ENCODE measurements at places on chromosomes 4 and X. TPM values are rescaled to one million over a fixed set of nuclear protein-coding genes. Genes with fewer than 3 reads are reported as not detected.

The ITIH6 gene
- polyA plus RNA-seq, result 0.04 TPM

The MAGEA4 gene
- polyA plus RNA-seq, result not detected

The WDR17 gene
- polyA plus RNA-seq, result 3.2 TPM

The CHIC1 gene
- polyA plus RNA-seq, result 12.2 TPM

The SRPK3 gene
- 1.8 TPM for polyA plus RNA-seq

The RPA4 gene
- 0.10 TPM for polyA plus RNA-seq

The MSX1 gene
- polyA plus RNA-seq, result 2.8 TPM

The RAB33A gene
- polyA plus RNA-seq, result 1.7 TPM

The TEX13B gene
- not detected for polyA plus RNA-seq

The SPACA5 gene
- not detected for polyA plus RNA-seq

The FAAH2 gene
- polyA plus RNA-seq, result 10.6 TPM

The HS6ST2 gene
- 0.97 TPM for polyA plus RNA-seq

The EFHC2 gene
- 2.2 TPM for polyA plus RNA-seq

The IL2 gene
- 0.24 TPM for polyA plus RNA-seq

The NDST3 gene
- polyA plus RNA-seq, result 0.85 TPM

The EIF4E gene
- 67.3 TPM for polyA plus RNA-seq

The LNX1 gene
- polyA plus RNA-seq, result 10.8 TPM

The ADRA2C gene
- 0.90 TPM for polyA plus RNA-seq

The CFI gene
- 244 TPM for polyA plus RNA-seq

The DMD gene
- polyA plus RNA-seq, result 23.3 TPM

The SSX7 gene
- not detected for polyA plus RNA-seq

The BANK1 gene
- polyA plus RNA-seq, result 0.63 TPM

The GAGE12F gene
- not detected for polyA plus RNA-seq

The ZXDA gene
- polyA plus RNA-seq, result 4.3 TPM

The GRIA3 gene
- 0.43 TPM for polyA plus RNA-seq

The FGF5 gene
- polyA plus RNA-seq, result 0.25 TPM

The TFDP3 gene
- polyA plus RNA-seq, result not detected

The GLRA2 gene
- 1.0 TPM for polyA plus RNA-seq

The UBA6 gene
- 27.2 TPM for polyA plus RNA-seq

The DCX gene
- 5.4 TPM for polyA plus RNA-seq

The MAGEB17 gene
- not detected for polyA plus RNA-seq

The UCP1 gene
- polyA plus RNA-seq, result not detected

The IL2RG gene
- polyA plus RNA-seq, result 118 TPM

The TBC1D1 gene
- polyA plus RNA-seq, result 116 TPM

The MAGEE1 gene
- 2.3 TPM for polyA plus RNA-seq

The CXCL11 gene
- polyA plus RNA-seq, result 0.30 TPM

The SLC10A3 gene
- polyA plus RNA-seq, result 21.1 TPM

The CPLX1 gene
- polyA plus RNA-seq, result 2.8 TPM

The GPR119 gene
- polyA plus RNA-seq, result 0.61 TPM

Measured in large intestine (tissue), 12 donors.